ENCODE measurements at places on chromosomes 7 and 10. TPM values are rescaled to one million over a fixed set of nuclear protein-coding genes. Genes with fewer than 3 reads are reported as not detected.

Gene ATXN7L1
- 5.7 TPM for total RNA-seq

Gene C10orf90
- 3.7 TPM for total RNA-seq

Gene AMPH
- total RNA-seq = not detected

Gene SEMA3E
- 2.1 TPM for total RNA-seq

Gene MOSPD3
- 18.4 TPM for total RNA-seq

Gene INSYN2A
- total RNA-seq = 1.5 TPM

Gene ELMO1
- 2.9 TPM for total RNA-seq

Gene IDI2
- not detected for total RNA-seq

Gene HECTD2
- total RNA-seq = 3.7 TPM

Gene ACHE
- 2.2 TPM for total RNA-seq

Gene HMX3
- total RNA-seq = not detected

Gene TMEM106B
- total RNA-seq = 37.3 TPM

Gene GALNT17
- not detected for total RNA-seq

Gene DEPP1
- 0.81 TPM for total RNA-seq

Gene ZNF12
- 10.4 TPM for total RNA-seq

Gene SPDYE2B
- total RNA-seq = not detected

Gene ARHGEF35
- total RNA-seq = 0.26 TPM

Gene LIPF
- not detected for total RNA-seq

Gene LHFPL3
- total RNA-seq = not detected

Gene UNCX
- 0.09 TPM for total RNA-seq

Gene RASSF4
- total RNA-seq = 1.8 TPM

Gene INHBA
- 0.82 TPM for total RNA-seq

Gene OLAH
- 0.05 TPM for total RNA-seq

Gene DOCK1
- 23.4 TPM for total RNA-seq

Gene SLC26A5
- not detected for total RNA-seq

Gene SPDYE2
- not detected for total RNA-seq

Gene PNLIP
- not detected for total RNA-seq

Gene ZDHHC4
- total RNA-seq = 46.9 TPM

Gene CYP3A5
- 1.6 TPM for total RNA-seq

Measured in A549 treated with RU486 at 1 μM for 4 hours (cell line).